Pancreas (tissue), 10 donors: ENCODE measurements at places on chromosomes 3 and 15. TPM values are rescaled to one million over a fixed set of nuclear protein-coding genes. Genes with fewer than 3 reads are reported as not detected.

Gene TNFAIP8L3
- polyA plus RNA-seq = 0.68 TPM

Gene FAM98B
- polyA plus RNA-seq = 3.2 TPM

Gene CEP97
- polyA plus RNA-seq = 1.4 TPM

Gene C3orf20
- not detected for polyA plus RNA-seq

Gene KCNMB3
- 4.3 TPM for polyA plus RNA-seq

Gene HDDC3
- 20.9 TPM for polyA plus RNA-seq

Gene PLCH1
- polyA plus RNA-seq = 0.91 TPM

Gene TMEM207
- polyA plus RNA-seq = not detected

Gene GOLGA6L10
- polyA plus RNA-seq = 4.3 TPM

Gene ERICH6
- polyA plus RNA-seq = not detected

Gene SGO1
- polyA plus RNA-seq = 0.09 TPM

Gene PRR20G
- not detected for polyA plus RNA-seq

Gene FOXB1
- not detected for polyA plus RNA-seq

Gene SLC2A2
- polyA plus RNA-seq = 5.9 TPM

Gene C2CD4A
- polyA plus RNA-seq = 2.2 TPM

Gene FGF12
- 3.6 TPM for polyA plus RNA-seq

Gene AGBL1
- polyA plus RNA-seq = not detected

Gene NAALADL2
- polyA plus RNA-seq = 0.87 TPM

Gene TM4SF1
- 183 TPM for polyA plus RNA-seq

Gene SLC38A3
- 40.8 TPM for polyA plus RNA-seq

Gene CP
- polyA plus RNA-seq = 2.4 TPM

Gene TMEM212
- not detected for polyA plus RNA-seq

Gene ACOX2
- polyA plus RNA-seq = 7.9 TPM

Gene ATP13A4
- polyA plus RNA-seq = 5.7 TPM

Gene TLE3
- polyA plus RNA-seq = 12.5 TPM

Gene COPS2
- 26.5 TPM for polyA plus RNA-seq

Gene CGNL1
- polyA plus RNA-seq = 7.3 TPM

Gene UBAP1L
- polyA plus RNA-seq = 7.9 TPM

Gene FEZF2
- polyA plus RNA-seq = 0.12 TPM

Gene SCN11A
- polyA plus RNA-seq = 0.09 TPM

Gene LMAN1L
- not detected for polyA plus RNA-seq

Gene CELSR3
- polyA plus RNA-seq = 6.3 TPM

Gene ABI3BP
- 3.6 TPM for polyA plus RNA-seq

Gene SENP5
- 8.2 TPM for polyA plus RNA-seq

Gene POMGNT2
- polyA plus RNA-seq = 4.4 TPM

Gene ESYT3
- 1.2 TPM for polyA plus RNA-seq

Gene NDN
- 7.6 TPM for polyA plus RNA-seq

Gene ZNF501
- polyA plus RNA-seq = 0.84 TPM

Gene VIPR1
- polyA plus RNA-seq = 10.6 TPM

Gene FAM43A
- 2.0 TPM for polyA plus RNA-seq

Gene NR2F2
- polyA plus RNA-seq = 7.0 TPM

Gene RASGRP1
- polyA plus RNA-seq = 0.76 TPM

Gene ALDH1A3
- polyA plus RNA-seq = 9.0 TPM

Gene GUCA1C
- 13.0 TPM for polyA plus RNA-seq

Gene SLC35G2
- 2.1 TPM for polyA plus RNA-seq

Gene ACAN
- polyA plus RNA-seq = 5.7 TPM

Gene ILDR1
- polyA plus RNA-seq = 2.2 TPM

Gene C3orf62
- polyA plus RNA-seq = 7.2 TPM
